Stimulated activated CD8-positive, alpha-beta memory T cell treated with anti-CD3 and anti-CD28 coated beads, Interleukin-12 subunit alpha, Interleukin-12 subunit beta, amount 100 ng/mL, for 4 hours (primary cell): ENCODE measurements at places on chromosomes 7 and 10.

- DNase-seq: no peak
These were observed 666.7 kb upstream of the C7orf33 start for GRCh38 chr7:147923841-147924240.

- DNase-seq: no peak
These were observed 37.0 kb upstream of the GLI3 start for GRCh38 chr7:42274053-42274452.

GRCh38 chr7:142685877-142686508, 63.3 kb upstream of the PRSS1 start:
- DNase-seq: no peak

- no peak for DNase-seq
These were observed 75.6 kb upstream of the GPR22 start for GRCh38 chr7:107394276-107394675.

GRCh38 chr7:108642126-108642525, 72.5 kb downstream of the DNAJB9 start:
- DNase-seq: no peak
